H9 (cell line): ENCODE measurements at places on chromosomes 7 and 10. TPM values are rescaled to one million over a fixed set of nuclear protein-coding genes. Genes with fewer than 3 reads are reported as not detected.

SEMA3A gene
- total RNA-seq: 60.0 and 61.5 TPM in 2 replicates

TBL2 gene
- 24.9 and 26.7 TPM in 2 replicates for total RNA-seq

ZNF775 gene
- 9.7 and 10.5 TPM in 2 replicates for total RNA-seq

- DNase-seq: no peak
Measured at GRCh38 chr7:12436126-12436525, 32.5 kb upstream of the VWDE start.

GRCh38 chr10:43667317-43667731, 18.6 kb upstream of the ZNF32 start:
- peak; percentile 73 for DNase-seq

DNA sequence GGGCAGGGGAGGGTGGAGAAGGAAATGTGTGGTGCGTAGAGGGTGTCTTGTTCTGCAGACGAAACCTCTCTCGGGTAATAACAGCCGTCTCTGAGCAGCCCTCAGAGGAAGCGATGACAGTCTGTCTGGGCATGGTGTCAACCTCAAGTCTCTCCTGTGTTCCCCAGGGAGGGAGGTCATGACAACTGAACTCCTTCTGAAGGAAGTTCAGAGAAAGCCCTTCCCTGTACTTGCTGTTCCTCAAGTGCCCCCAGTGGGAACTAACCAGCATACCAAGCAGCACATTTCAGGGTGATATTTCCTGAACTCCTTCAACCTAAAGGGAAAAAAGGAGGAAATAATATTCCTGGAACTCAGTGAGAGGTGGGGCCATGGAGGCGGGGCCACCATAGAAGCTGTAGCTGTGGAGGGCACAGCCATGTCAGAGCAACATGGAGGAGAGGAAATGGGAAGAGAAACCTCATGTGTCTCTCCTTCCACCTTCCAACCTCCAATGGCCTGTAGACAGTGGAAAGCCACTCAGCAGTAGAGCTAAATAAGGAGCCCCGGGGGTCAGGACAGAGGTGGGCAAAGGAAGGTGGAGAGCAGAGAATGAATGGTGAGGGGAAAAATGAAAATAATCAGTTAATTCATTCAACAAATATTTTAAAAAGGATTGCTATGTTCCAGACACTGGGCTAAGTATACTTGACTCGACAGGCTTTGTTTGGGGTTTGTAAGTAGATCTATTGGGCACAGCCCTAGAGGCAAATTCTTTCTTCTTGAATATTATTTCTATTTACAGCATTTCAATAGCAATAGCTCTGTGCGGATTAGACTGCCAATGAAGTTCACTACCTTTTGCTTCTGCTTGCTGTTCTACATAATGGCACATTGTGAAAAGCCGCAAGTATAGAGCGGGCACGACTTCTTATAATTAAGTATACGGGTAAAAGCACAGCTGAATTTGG, 61.0 kb upstream of the AOAH start:
- no peak for DNase-seq

GRCh38 chr7:5139998-5140397, 50.0 kb upstream of the WIPI2 start:
- peak; percentile 72 for DNase-seq
